ENCODE measurements at places on chromosomes 16 and 17.

DNA sequence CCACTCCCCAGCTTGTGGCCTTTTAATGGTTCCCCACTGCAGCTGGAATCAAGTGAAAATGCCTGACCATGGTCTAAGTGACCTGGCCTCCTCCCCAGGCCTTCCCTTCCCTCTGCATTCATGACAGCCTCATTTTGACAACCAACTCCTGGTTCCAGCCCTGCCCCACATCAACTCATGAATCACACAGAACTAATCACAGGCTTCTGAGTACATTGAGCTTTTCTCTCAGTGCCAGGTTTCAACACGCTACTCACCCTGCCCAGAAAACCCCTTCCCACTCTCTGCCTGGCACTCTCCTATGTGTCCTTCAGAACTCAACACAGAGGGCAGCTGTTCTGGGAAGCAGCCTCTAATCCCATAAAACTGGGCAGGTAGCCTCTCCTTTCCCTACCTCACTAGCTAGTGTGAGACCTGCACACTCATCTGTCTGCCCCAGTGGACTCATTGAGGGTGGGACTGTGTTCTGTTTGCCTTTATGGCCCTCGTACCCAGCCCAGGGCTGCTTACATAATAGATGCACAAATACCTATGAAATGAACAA, 313.6 kb downstream of the GRIN2A start:
- no peak for DNase-seq

GRCh38 chr16:80197741-80198201, 343.0 kb upstream of the DYNLRB2 start:
- no peak for DNase-seq

- no peak for DNase-seq
Measured at GRCh38 chr17:63519972-63520882, 2.9 kb upstream of the KCNH6 start.

- no peak for DNase-seq
Measured at GRCh38 chr17:40418428-40418706, 671 bp upstream of the TOP2A start.

DNA sequence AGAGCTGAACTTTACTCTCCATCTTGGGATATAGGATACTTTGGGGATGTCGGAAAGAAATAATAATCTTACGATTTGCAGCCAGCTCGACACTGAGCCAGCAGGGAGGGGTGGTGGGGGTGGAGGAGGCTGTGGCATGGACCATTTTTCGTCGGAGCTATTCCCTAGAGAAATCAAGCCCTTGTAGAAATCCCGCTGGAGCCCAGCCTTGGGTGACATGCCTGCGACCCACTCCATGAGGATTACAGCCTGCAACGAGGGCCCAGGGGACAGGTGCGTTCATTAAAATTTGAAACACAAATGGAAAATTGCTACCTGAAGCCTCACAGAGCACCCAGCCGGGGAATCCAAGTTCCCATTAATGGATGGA, 82.8 kb upstream of the GSE1 start:
- DNase-seq, result no peak

DNA sequence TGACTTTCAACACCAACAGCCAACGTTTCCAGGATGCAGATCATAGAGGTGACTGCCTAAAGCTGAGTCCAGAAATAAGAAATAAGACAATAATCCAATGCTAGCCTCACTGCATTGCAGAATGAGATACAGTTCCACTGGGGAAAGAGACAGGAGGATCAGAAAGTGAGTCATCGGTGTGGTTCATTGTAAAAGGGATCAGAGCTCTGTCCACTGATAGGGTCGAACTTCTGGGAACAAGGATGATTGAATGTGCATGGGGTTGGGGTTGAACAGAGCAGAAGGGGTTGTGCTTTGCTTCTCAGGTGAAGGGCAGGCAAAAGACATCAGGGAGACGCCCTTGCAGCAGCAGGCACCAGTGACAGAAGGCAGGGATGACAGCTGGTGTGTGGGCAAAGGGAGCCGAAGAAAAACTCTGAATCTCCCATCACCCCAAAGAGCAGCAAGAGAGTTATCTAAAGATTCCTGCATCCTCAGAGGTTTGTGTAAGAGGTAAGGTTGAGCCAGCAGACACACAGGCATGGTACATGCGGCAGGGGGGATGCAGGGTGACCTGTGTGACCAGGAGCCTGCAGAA, 16.4 kb downstream of the CLEC10A start:
- peak; percentile 41 for DNase-seq

DNA sequence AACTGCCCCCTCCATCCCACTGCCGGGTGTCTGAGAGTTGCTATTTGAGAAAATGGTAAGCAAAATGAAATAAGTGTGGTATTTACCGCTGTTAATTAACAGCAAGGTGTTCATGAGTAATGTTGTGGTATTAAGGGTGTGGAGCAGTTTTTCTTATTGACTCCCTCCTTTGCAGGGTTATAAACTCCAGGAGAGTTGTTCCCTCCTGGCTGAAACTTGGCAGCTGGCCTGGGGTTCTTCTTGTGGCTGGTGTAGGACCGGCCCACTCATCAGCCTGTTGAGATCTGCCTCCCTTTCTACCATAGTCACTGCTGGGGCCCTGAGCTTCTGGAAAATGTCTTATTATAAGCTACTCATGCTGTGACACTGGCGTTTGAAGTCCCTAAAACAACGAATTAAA, 128.6 kb downstream of the SOX9 start:
- no peak for DNase-seq
